ENCODE measurements at places on chromosomes 6 and 20.
A peak's percentile ranks its signal among the peaks of the same experiment; 100 is the strongest.

DNA sequence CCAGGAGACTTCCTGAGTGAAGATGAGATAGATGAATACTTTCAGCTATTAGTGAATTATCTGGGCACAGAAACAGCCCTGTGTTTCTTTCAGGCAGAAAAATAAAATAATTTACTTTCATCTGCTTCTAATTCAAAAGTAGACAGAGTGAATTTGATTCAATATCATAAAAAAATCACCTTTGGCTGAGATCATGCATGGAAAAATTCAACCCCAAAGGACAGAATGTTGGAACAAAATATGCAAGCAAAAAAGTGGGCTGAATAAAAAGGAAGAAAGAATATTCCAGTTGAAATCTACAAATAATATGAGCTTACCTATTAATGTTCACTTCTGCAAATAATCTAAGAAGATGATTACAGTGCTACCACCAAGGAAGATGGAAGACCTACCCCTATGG, 546.9 kb downstream of the TFAP2B start:
- DNase-seq: no peak

DNA sequence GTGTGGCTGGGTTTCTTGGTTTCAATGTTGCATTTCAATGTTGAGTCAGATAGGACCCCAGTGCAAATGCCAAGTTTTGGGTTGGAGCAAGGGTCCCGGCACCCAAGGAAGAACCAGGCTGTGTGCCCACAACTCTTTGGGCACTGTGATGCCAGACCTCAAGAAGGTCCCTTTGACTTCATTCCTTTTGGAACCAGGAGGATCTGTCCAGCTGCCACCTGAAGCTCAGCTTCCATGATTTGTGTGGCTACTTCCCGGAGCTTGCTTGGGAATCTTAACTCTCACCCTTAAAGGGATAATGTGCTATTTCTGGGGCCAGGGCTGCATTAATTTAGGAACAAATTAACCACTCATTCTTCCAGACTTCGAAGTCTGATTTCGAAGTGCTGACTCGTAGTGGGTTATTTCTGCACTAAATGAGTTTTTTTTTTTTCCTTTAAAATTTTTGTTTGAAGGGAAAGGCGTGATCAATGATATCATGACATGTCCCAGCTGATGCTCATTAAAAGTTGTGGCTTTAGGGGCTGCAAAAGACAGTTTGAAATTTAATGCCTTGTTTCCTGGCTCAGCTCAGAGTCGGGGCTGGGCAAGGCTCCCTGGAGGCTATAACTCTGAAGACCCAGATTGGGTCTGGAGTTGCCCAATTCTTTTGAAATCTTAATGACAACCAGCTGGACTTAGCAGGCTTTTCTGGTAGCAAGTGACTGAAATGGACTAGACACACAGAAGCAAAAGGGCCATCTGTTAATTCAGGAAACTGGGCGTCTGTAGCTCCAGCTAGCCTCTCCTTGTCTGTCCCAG, 24.0 kb upstream of the PHACTR3 start:
- DNase-seq: no peak

GRCh38 chr20:34375977-34376430, 12.9 kb downstream of the ITCH start:
- no peak for DNase-seq

DNA sequence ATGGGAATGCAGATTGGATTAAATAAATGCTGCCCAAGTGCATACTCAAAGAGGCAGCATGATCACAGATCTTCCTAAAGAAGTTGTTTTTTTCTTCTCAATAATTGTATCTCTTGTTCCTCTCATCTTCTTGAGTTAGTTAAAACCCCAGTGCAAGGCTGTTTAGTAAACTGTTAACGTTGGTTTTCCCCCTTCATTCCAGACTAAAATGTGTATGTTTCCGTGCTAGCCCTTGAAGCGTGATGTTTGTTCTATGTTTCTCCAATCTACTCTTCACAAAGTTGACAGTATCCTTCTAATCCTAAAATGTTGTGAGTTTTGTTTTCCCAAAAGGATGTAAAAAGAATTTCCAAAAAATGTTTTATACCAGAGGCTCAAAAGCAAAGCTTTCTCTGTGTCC, 15.6 kb downstream of the CYP24A1 start:
- DNase-seq: no peak

- DNase-seq: no peak
Observed at GRCh38 chr6:84549917-84550316, 214.5 kb downstream of the TBX18 start.

- no peak for DNase-seq
Observed at GRCh38 chr6:37686111-37686510, 11.6 kb downstream of the MDGA1 start.

- DNase-seq: no peak
Observed at GRCh38 chr20:49388744-49389143, 93.7 kb downstream of the KCNB1 start.

- DNase-seq: no peak
Observed at GRCh38 chr6:72386324-72386723, 235.5 kb upstream of the KCNQ5 start.

DNA sequence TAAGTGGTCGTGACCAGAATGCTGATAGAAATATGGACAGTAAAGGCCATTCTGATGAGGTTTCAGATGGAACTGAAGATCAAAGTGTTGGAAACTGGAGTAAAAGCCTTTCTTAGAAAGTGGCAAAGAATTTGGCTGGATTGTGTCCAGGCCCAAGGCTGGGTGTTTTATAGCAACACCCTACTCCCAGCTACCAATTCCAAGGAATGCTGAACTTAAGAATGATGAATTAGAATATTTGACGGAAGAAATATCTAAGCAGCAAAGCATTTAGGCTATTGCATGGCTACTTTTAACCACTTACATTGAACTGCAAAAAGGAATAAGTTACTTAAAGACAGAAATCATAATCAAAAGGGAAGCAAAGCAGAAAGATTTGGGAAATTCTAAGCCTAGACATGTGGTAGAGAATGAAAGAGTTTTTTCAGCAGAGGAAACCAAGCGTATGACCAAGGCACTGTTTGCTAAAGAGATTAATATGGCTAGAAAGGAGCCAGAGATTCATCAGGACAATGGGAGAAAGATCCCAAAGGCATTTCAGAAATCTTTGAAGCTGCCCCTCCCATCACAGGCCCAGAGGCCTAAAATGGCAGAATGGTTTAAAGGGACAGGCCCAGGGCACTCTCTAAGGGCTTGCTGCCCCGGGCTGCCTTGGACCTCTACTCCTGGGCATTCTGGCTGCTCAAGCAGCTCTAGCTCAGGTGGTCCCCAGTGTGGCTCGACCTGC, 25.8 kb downstream of the SDHAF4 start:
- DNase-seq: no peak

- no peak for DNase-seq
Observed at GRCh38 chr6:148244217-148244935, 98.3 kb upstream of the SASH1 start.

GRCh38 chr6:56860475-56860874, 94.4 kb upstream of the BEND6 start:
- no peak for DNase-seq

DNA sequence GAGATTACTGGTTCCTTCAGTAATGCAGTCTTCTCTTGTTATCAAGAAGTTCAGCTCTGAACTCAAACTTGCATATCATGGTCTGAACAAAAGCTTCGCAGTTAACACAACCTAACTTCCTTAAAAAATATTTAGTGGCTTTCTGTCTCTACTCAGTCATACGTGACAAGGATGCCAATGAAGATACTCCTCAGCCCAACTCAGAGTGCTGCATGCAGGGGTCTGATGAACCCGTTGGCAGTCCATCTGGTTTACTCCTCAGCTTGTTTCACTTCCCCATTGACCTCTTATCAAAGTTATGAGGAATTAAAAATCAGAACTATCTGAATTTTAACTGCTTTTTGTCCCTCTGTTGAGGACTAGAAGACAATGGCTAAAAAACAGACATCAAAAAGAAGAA, 56.6 kb upstream of the RIN2 start:
- no peak for DNase-seq

DNA sequence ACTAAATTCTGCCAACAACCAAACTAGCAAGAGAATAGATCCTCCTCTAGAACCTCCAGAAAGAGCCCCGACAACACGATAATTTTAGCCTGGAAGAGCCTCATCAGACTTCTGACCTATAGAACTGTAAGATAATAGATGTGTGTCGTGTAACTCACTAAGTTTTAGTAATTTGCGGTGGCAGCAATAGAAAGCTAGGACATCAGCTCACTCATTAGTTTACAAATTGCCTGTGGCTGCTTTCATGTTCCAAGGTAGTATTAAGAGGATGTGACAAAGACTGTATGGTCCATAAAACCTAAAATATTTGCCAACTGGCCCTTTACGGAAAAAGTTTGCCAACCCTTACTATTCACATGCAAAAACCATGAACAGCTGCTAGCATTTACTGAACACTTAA, 17.3 kb downstream of the CYP24A1 start:
- DNase-seq: no peak

- no peak for DNase-seq
Observed at GRCh38 chr20:38554986-38555385, 26.0 kb upstream of the ADIG start.

DNA sequence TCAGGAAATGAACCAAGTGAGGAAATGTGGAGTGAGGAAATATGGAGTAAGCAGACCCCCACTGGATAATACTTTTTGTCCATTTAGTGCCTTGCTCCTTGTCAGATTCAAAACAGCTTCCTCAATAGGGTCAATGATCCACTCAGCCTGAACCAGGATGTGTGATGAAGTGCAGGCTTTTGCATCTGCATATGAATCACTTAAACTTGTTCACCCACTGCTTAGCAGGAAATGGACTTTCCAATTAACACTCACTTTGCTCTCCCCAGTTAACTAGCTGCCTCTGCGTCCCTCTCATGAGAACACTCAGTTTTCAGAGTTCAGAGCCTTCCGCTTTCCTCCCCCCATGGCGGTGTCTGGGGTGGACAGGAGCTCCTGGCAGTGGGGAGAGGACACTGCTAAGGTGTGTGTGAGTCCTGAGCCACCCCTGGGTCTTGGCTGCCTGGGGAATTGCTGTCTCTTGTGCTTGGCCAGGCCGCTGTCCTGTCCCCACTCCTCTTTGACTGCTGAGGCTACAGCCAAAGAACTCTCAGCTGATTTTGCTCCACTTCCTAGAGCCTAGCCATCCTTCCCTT, 621.8 kb downstream of the CDH26 start:
- DNase-seq: no peak

DNA sequence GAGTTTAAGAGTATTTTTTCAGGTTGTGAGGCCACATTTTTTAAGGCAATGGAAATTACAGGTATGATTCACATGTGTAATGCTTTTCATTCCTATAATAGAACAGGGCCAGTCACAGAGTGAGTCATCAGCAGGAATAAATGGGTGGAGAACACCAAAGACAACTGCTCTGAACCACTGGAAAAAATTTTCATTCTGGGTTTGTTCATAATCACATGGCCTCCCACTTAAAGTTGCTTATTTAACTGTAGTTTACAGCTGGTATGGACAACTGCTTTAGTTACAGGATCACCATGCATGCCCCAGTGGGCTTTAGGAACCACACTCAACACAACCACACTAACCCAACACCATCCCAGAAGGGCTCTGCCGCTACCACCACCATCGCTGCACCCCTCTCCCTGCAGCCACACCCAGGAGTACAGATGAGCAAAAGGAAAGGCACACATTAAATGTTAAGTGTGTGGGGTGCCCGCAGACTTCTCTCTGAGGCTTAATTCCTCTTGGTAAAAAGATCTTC, 107.0 kb upstream of the DST start:
- DNase-seq: no peak

- no peak for DNase-seq
Observed at GRCh38 chr20:10276878-10277580, 58.4 kb downstream of the SNAP25 start.

- DNase-seq: no peak
Observed at GRCh38 chr6:153994004-153994403, 45.0 kb upstream of the OPRM1 start.

DNA sequence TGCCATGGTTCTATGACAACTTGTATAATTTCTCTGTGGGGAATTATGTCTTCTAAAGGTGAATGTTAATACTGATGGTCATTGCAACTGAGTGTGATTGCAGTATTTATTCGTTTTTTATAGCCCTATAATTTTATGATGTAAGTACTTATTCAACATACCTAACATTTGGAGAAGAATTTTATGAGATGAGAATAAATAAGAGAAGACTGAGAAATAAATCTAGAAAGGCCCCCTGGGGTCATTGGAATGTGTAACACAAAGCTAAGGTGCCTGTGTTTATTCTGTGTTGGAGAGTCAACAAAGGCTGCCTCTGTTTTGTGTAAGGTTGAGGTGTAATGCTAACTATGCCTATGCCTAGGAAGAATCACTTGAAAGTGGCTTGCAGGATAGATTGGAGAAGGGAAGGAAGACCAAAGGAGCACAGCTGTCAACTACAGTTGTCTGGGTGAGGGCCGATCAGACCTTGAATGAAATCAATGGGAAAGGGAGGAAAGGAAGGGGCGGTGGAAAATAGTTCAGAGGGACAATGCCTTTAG, 1076.7 kb downstream of the KIF16B start:
- no peak for DNase-seq

- DNase-seq: no peak
Observed at GRCh38 chr6:8429821-8430220, 5.5 kb downstream of the SLC35B3 start.

GRCh38 chr6:151634336-151634720, 140.5 kb downstream of the CCDC170 start:
- DNase-seq: no peak

- DNase-seq: no peak
Observed at GRCh38 chr6:38364775-38365174, 275.0 kb downstream of the BTBD9 start.

- DNase-seq: no peak
Observed at GRCh38 chr20:58296051-58296837, 13.3 kb upstream of the RAB22A start.

- DNase-seq: no peak
Observed at GRCh38 chr6:100617633-100618350, 153.1 kb upstream of the SIM1 start.

DNA sequence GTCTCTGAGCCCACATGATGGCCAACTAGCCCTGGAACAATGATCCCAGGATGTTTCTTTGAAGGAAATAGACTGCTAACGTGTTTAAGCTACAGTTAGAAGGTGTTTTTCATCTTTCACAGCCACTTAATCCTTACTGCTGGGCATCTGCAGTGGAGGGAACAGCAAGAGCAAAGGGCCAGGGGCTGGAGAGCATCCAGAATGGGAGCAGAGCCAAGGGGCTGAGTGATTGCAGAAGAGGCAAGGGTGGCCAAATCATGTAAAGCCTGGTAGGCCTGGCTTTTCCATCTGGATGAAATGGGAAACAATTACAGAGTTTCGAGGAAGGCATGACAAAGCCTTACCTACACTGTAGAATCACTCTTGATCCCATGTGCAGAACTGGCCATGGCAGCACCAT, 18.7 kb upstream of the LAMP5 start:
- DNase-seq: no peak

- DNase-seq: no peak
Observed at GRCh38 chr6:148525453-148525852, 182.8 kb downstream of the SASH1 start.

GRCh38 chr6:13762611-13763441, 51.2 kb upstream of the RANBP9 start:
- DNase-seq: peak; percentile 38

DNA sequence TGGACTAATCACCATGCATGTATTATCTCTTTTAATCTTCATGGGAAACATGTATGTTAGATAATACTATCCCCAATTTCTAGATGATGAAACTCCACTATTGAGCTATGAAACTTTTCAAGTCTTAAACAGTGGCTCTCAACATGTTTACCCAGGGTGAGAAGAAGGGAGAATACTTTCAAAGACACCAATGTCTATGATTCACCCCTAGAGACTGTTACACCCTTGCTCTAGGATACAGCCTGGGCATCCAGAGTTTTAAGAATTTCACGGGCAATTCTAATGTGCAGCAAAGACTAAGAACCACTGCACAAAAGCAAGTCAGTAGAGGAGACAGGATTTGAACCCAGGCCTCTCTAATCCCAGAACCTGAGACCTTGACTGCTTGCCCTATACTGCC, 47.8 kb downstream of the GFOD1 start:
- no peak for DNase-seq

Data from CD4-positive, alpha-beta T cell treated with Interleukin-4 for 1 hour (primary cell).